NCI-H146 (cell line): ENCODE measurements at places on chromosomes 3 and 15.

DNA sequence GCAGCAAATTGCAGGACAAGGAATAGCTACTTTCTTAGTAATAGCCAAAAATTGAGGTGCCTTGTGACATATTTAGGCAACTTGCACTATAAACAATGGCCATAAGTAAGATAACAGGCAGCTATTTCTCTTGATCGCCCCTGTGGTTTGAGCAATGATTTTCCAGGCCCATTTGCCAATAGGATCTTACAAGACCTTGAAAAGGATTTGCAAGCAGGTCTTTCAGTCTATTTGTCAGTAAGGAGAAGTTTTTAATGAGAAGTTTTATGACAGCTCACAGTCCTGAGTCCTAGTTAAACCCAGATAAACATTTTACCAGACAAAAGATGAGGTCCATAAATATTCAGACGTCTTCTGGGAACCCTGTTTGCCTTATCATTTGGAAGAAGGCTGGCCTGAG lies 645.5 kb downstream of the RBMS3 start:
- no peak for DNase-seq

DNA sequence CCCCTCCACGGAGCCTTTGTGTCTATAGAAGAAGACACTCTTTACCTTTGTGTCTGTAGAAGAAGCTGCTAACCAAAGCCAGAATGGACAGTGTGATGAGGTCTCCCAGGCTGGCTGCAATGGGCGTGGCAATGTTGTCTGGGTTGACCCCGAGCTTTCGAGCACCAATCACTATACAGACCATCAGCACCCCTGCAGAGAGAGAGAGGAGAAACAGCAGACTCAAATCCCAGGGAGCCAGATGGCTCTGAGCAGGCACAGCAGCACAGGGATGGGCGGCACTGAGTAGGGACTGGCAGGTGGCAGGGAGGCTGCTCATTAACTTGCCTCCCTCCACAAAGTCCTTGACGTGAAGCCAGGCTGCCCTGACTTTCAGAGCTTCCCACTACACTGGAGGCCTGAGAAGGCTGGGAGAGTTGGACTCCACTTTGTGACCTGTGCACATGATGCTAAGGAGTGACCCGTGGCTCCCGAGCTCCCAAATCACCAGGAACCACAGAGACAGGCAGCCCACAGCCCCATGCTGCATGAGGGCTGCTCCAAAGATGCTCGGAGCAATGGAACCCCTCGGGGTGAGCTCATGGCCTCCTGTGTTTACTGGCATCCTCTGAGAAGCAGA lies 53.9 kb downstream of the ROPN1B start:
- peak; percentile 13 for DNase-seq

DNA sequence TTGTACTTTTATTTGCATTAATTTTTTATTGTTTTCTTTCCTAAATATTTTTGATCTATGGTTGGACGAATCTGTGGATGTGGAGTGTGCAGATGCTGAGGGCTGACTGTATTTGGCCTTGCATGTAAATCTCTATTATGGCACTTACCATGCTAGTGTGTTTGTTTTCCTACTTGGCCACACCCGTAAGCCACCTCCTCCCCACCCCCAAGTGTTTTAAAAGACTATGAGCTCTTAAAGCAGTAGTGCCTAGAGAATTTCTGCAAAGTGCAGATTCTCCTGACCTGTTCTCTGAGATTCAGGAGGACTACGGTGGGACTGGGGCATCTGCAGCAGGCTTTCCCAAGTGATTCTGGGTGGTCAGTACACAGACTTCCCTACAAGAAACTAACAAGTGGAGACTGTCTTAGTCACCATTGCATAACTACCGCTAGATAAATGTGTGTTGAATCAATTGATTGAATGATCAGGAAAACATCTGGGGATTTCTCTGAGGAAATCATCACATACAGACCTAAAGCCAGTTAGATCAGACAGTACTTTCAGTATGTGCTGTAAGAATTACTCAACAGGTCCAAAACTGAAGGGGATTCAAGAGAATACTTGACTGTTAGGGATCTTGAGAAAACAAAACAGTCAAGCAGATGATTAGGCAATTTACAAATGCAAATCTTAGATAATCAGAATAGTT lies 6.2 kb upstream of the TIPARP start:
- peak; percentile 24 for DNase-seq

GRCh38 chr15:28985691-28986090 lies 99.9 kb downstream of the APBA2 start:
- DNase-seq: no peak

DNA sequence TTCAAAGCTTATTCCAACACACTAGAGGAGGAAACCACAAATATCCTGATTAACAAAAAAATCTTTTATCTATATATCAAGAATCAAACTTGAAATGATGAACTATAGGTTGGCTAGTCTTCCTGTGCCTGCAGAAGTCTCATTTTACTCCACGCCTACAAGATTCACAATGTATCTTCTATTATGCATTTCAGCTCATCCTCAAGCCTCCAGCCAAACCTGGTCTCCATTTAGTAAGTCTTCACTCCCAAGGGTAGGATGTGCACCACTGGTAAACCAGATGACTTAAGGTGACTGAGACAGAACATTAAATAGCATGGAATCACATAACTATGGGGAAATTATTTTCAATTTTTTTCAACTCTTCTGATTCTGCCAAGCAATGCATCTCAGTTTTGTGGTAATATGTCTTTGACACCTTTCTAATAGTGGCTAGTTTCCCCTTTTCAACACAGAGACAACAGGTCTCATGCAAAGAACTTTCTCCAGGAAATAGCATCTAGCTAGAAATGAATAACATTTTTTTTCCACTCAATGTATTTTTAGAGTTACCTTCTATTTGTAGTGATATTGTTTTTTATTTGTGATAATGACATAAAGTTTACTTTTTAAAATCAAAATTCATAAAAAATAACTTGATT lies 166.9 kb downstream of the TNIK start:
- DNase-seq: no peak

- no peak for DNase-seq
These were observed 18.0 kb downstream of the ZDHHC19 start for GRCh38 chr3:196193133-196193735.

- no peak for DNase-seq
These were observed 182.9 kb downstream of the KCNMB2 start for GRCh38 chr3:178718995-178719635.

- no peak for DNase-seq
These were observed 18.5 kb downstream of the C3orf85 start for GRCh38 chr3:109154979-109155378.

DNA sequence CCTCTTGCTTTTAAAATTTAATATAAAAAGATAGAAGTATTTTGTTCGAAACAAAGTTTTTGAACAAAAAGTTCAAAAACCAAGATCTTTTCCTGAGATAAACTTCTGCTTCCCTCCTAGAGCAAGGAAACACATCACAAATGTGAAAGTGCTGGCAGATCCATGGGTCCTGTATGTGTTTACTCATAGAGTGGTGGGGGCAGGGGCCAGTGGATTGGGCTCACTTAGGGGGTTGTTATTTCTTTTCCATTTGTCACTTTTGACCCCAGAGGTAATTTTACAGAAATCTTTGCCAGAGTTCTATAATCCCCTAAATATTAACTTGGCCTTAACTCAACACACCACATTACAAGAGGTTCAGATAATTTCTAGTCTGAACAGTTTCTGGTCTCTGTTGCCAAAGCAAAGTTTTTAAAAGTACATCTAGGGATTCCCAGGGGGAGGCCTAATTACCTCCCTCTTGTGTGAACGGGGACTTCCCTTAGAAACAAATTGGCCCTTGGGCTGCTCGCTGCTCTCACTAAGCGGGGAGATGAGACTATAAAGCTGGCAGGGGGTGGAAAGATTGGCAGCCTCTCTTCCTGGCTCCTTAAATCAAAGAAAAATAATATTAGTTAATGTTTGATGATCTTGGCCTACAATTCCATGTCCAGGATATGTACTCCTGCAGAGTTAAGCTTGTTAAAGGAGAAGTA lies 66.8 kb upstream of the PTX3 start:
- DNase-seq: no peak

GRCh38 chr3:25229586-25229985 lies 198.5 kb upstream of the RARB start:
- no peak for DNase-seq

DNA sequence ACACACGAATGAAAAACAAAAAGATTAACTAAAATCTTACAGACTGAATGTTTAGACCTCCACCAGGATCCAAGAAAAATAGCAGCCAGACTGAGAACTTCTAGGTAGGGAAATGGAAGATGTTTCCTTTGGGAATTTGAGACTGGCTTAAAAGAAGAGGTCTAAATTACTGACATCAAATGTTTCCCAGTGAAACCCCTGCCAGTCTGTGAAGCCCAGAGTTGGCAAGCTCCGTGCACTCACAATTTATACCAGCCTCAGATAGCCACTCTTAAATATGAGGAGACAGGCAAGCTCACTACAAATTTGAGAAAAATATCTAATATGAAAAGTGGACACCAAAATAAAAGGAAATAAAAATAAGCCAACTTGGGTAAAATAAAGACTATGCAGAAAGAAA lies 700.5 kb upstream of the ZNF385D start:
- DNase-seq: no peak

- DNase-seq: peak; percentile 92
These were observed 300.2 kb upstream of the SLCO3A1 start for GRCh38 chr15:91553196-91553854.

GRCh38 chr15:59933607-59934006 lies 70.5 kb upstream of the FOXB1 start:
- DNase-seq: no peak
